ENCODE measurements at places on chromosomes 12 and 14.

DNA sequence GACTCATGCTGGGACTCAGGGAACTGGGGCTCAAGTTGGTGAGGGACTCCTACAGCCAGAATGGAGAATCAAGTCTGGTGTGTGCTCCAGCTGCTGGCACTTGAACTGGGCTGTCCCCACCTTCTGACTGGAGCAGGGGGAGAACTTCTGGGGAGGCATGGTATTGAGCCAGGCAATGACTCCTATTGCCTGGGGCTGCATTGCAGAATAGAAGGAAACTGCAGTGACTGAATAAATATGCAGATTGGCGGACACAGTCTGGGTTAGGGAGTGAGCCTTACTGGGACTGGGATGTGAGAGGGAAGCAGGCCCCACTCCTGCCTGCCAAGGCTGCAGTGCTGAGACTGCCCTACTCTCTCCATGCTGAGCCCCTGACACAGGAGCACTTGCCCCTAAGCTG is 8.8 kb upstream of the ZNF268 start:
- peaks cover 4% of the 10 kb centered on the region for H3K36me3 ChIP-seq
- no peaks in the 10 kb centered on the region for H3K4me1 ChIP-seq
- no peak overlapping the region for H3K4me3 ChIP-seq
- no peak overlapping the region for H3K27ac ChIP-seq

DNA sequence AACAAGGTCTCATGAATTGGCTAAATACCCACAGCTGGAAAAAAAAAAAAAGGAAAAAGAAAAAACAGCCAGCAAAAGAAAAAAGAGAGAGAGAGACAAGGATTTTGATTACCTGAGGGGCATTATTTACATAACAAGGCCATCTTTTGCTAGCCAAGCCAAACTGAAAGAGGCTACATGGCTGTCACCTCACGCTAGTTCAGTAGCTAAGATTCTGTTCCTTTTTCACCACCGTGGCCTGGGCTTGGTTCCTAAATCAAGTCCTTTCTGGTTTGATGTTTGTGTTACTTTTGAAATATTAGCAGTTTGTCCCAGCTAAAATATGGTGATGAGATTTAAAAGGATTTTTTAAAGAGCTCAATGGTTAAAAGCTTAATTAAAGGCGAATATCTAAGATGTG is 2.0 kb upstream of the SDS start:
- H3K4me1 ChIP-seq = no peaks in the 10 kb centered on the region
- no peak overlapping the region for H3K4me3 ChIP-seq
- H3K27ac ChIP-seq = no peak overlapping the region
- DNase-seq = no peak
- peaks cover 22% of the 10 kb centered on the region for H3K27me3 ChIP-seq

DNA sequence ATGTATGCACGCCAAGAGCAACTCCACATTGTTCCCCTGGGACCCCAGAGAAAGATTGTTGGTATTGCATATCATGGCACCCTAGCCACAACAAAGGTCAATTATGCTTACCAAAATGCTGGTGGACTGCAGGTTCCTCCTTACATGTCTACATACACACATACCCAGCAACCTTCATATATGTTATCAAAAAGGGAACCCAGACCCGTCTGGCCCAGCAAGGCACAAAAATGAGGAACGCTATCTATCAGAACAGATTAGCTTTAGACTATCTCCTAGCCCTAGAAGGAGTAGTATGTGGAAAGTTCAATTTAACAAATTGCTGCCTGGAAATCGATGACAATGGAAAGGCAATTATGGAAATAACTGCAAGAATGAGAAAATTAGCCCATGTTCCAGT is 61.5 kb downstream of the DHRS2 start:
- no peak overlapping the region for H3K4me3 ChIP-seq
- DNase-seq = no peak
- H3K36me3 ChIP-seq = no peaks in the 10 kb centered on the region
- no peak overlapping the region for H3K27ac ChIP-seq
- no peaks in the 10 kb centered on the region for H3K4me1 ChIP-seq

GRCh38 chr12:14802721-14803010 is 612 bp downstream of the WBP11 start:
- H3K4me1 ChIP-seq = peaks cover 27% of the 10 kb centered on the region
- H3K27ac ChIP-seq = no peak overlapping the region
- no peak for DNase-seq
- no peaks in the 10 kb centered on the region for H3K27me3 ChIP-seq
- peaks cover 30% of the 10 kb centered on the region for H3K36me3 ChIP-seq

GRCh38 chr12:32118806-32119205 is 12.2 kb downstream of the BICD1 start:
- no peak overlapping the region for H3K4me3 ChIP-seq
- H3K27ac ChIP-seq = no peak overlapping the region
- peaks cover 19% of the 10 kb centered on the region for H3K4me1 ChIP-seq

DNA sequence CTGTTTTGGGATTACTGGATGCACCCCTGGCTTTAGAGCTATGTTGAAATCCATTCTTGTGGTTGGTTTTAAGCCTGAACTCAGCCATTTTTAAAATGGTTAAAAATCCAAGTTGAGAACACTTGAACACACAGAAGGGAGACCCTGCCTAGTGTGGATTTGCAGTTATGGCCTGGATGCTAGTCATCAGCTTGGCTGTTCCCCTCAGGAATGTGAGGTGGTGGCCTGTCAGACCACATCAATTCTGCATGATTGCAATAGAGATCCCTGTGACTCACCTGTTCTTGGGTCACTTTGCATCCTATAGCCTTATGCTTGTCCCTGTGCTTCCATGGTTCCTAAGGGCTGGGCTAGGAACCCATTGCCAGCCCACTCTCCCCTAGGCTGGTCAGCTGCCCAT is 454.1 kb downstream of the ATP23 start:
- no peak for DNase-seq
- H3K4me1 ChIP-seq = no peaks in the 10 kb centered on the region
- no peaks in the 10 kb centered on the region for H3K27me3 ChIP-seq
- H3K27ac ChIP-seq = no peak overlapping the region
- H3K36me3 ChIP-seq = no peaks in the 10 kb centered on the region
- H3K4me3 ChIP-seq = no peak overlapping the region

- peaks cover 16% of the 10 kb centered on the region for H3K27me3 ChIP-seq
- H3K36me3 ChIP-seq = no peaks in the 10 kb centered on the region
These were observed 71.2 kb downstream of the TNFAIP2 start for GRCh38 chr14:103194256-103195045.

DNA sequence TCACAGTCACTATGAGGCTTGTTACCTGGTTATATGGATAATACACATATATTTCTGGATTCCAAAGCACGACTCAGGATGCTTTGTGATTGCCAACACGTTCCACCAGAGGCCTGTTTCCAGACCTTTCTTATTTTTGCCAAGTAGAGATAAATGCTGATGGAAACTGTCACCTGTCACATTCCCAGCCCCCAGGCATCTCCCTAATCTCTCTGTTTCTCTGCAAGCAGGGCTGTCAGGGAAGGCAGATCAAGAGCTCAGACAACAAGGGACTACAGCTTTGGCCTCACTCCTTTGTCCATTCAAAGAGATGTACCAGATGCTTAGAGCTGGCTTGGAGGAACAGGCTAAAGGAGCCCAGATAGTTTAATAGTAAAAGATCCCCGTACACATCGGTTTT is 21.8 kb upstream of the DDHD1 start:
- no peaks in the 10 kb centered on the region for H3K4me1 ChIP-seq
- H3K4me3 ChIP-seq = no peak overlapping the region
- no peaks in the 10 kb centered on the region for H3K36me3 ChIP-seq
- no peak for DNase-seq

- no peaks in the 10 kb centered on the region for H3K27me3 ChIP-seq
- no peak overlapping the region for H3K27ac ChIP-seq
- no peaks in the 10 kb centered on the region for H3K36me3 ChIP-seq
These were observed 185.2 kb upstream of the TBX3 start for GRCh38 chr12:114868995-114869834.

DNA sequence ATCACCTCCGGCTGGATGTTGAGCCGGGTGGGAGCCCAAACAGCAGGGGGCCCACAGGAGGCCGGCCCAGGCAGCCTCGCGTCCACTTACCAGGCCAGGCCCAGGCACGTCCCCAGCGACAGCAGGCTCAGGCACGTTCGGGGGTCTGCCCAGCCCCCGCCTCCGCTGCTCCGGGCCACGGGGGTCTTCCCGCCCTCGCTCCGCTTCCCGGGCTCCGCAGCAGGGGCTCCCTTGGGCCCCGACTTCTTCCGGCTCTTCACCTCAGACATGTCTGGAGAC is 216 bp downstream of the IKBIP start:
- no peak for DNase-seq
- peak overlapping the region; percentile 95 for H3K27ac ChIP-seq

- H3K4me1 ChIP-seq = no peaks in the 10 kb centered on the region
- H3K27ac ChIP-seq = no peak overlapping the region
- H3K27me3 ChIP-seq = no peaks in the 10 kb centered on the region
- H3K4me3 ChIP-seq = no peak overlapping the region
These were observed 203.3 kb upstream of the LRFN5 start for GRCh38 chr14:41403360-41403759.

- H3K4me1 ChIP-seq = peaks cover 18% of the 10 kb centered on the region
- peak overlapping the region; percentile 69 for H3K27ac ChIP-seq
- H3K4me3 ChIP-seq = no peak overlapping the region
These were observed 80.6 kb downstream of the APAF1 start for GRCh38 chr12:98725476-98726247.

GRCh38 chr12:15583804-15584203 is 205.4 kb downstream of the EPS8 start:
- no peak overlapping the region for H3K4me3 ChIP-seq
- peaks cover 5% of the 10 kb centered on the region for H3K27me3 ChIP-seq
- H3K4me1 ChIP-seq = peaks cover 12% of the 10 kb centered on the region
- H3K36me3 ChIP-seq = peaks cover 2% of the 10 kb centered on the region

- H3K27me3 ChIP-seq = no peaks in the 10 kb centered on the region
- peak overlapping the region; percentile 73 for H3K4me3 ChIP-seq
- peak; percentile 72 for DNase-seq
- H3K4me1 ChIP-seq = peaks cover 92% of the 10 kb centered on the region
These were observed 64.2 kb downstream of the RASSF3 start for GRCh38 chr12:64674367-64674922.

GRCh38 chr12:4194668-4195067 is 78.9 kb upstream of the CCND2 start:
- H3K36me3 ChIP-seq = no peaks in the 10 kb centered on the region
- no peak overlapping the region for H3K4me3 ChIP-seq

DNA sequence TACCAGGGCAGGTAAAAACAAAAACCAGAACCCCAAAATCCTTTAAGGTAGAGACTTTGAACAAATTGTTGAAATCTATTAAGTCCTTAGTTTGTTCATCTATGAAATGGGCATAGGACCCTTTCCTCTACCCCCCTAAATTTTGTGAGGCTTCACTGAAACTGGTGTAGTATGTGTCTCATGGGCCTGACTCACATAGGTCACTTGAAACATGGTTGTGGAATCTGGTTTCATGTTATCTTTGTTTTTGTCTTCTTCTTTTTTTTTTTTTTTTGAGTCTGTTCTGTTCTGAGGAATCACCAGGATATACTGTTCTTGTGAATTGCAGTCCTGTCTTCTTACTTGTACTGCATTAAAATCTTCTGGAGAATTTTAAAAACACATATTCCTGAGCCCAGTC is 202.2 kb downstream of the KTN1 start:
- H3K27ac ChIP-seq = no peak overlapping the region
- peaks cover 2% of the 10 kb centered on the region for H3K4me1 ChIP-seq
- DNase-seq = no peak
- H3K36me3 ChIP-seq = no peaks in the 10 kb centered on the region
- H3K4me3 ChIP-seq = no peak overlapping the region
- H3K27me3 ChIP-seq = peaks cover 20% of the 10 kb centered on the region

Measured in activated CD4-positive, alpha-beta memory T cell treated with anti-CD3 and anti-CD28 coated beads, Interleukin-2, amount 10 ng/mL, durations not matched to agents 7 days and 5 days (primary cell).